ENCODE measurements at places on chromosomes 6 and 20.
A peak's percentile ranks its signal among the peaks of the same experiment; 100 is the strongest.

DNA sequence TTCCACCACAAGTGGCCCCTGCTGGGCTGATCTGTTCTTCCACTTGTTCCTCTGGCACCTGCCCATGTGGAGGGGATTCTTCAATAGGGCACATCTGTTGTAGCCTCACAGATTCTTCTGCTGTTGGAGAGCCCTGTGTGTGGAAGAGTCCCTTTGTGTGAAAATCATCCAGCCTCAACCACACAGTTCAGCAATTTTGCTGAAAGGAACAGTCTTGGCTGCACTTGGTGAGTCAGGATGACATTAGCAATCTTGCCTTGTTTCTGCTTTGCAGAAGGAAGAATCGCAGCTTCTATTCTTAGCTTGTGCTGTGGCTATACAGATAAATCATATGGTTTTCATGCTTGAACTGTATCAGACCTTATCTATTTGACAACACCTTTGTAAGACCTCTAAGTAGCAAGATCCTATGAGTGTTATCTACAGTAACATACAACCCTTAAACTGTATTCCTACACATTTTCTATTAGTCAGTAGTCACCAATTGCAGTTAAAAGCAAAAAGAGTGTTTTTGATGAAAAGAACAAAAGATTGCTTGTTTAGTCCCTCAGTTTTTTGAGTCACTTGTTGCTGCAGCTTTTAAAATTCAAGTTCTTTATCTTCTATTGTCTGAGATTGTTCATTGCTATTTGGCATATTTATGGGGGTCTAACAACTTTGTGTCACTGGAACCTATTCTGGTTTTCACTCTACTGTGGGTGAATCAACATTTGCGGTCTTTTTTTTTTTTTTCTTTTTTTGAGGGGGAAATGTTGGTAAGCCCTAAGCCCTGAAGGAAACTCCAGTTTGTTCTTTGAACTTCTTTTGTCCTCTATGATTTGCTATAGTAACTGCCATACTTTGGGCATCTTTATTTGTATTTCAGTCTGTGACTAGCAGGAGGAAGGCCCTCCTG, 231.6 kb downstream of the TFAP2B start:
- no peak for DNase-seq

- DNase-seq, result peak; percentile 92
Measured at GRCh38 chr20:1118336-1119127, at the start of gene PSMF1. PSMF1 (plus strand) TSS chr20:1118602; CDS start chr20:1118774, 172 bp downstream.

DNA sequence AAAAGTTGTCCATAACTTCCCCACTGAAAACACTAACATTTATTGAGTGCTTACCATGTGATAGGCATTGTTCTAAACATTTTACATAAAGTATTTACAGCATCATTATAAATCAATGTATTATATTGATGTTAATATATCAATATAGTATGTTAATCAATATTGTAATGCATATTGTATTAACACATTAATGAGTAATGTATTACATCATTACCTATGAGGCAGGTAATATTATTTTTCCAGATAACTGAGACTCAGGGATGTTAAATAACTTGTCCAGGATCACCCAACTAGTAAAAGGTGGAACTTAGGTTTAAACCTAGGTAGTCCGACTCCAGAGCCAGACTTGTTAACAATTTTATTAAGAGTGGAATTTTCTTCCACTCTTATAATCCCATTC, 12.2 kb upstream of the TREM2 start:
- no peak for DNase-seq

GRCh38 chr6:1111361-1111760, 200.5 kb upstream of the FOXQ1 start:
- DNase-seq, result no peak

- no peak for DNase-seq
Measured at GRCh38 chr6:47680051-47680450, 18.3 kb upstream of the ADGRF4 start.

DNA sequence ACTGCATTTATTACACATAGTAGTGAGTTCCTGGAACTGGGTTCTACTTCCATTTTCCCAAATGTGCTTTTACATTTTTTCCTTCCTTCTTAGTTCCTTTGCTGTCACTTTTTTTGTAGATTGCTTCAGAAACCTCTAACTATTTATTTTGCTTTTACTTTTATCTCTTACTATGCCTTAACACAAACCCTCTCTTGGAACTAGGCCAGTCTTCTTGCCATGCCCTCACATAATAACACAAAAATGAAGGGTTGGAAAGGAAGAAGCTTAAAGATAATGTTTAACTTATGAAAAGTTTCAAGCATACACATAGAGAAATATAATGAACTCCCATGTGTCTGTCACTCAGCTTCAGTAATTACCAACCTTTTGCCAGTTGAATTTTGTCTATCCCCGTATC, 27.1 kb downstream of the TOP1 start:
- DNase-seq, result no peak

Data from stimulated activated CD8-positive, alpha-beta memory T cell treated with anti-CD3 and anti-CD28 coated beads, Interleukin-2, amount 100 ng/mL, for 1 hour (primary cell).